ENCODE measurements at places on chromosomes 6 and 20.

DNA sequence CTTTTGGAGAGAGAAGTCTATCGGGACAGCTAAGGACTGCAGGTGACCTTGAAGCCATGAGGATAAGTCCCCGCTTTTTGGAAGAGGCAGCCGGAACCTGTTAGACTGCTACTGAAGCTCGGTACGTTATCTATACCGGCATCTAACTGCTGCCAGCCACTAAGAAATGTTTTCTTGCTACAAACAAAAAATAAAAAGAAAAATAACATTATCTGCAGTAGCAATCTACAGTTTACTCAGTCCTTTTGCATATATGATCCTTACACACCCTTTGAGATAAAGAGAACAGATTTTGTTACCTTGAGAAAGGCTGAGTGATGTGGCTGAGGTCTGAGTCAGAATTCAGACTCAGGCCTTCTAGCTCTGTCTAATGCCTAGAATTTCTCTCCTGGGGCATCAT, 314.6 kb downstream of the CDH26 start:
- no peak for DNase-seq

DNA sequence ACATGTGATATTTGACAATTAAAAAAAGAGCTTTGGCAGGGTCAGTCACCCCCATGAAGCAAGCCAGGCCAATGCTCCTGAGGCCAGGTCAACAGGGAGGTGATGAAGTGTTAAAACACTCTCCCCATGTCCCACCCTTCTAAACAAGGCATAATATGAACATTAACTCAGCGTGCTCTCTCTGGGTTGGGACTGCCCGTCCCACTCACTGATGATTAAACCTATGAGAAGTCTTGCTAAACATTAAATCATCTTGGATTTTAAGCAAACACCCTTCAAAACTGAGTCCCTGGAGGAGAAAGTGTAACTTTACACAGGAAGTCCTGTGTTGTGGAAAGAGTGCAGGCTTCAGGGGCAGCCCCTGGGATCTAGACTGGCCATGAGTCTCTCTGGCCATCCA, 558.5 kb downstream of the CD83 start:
- DNase-seq: no peak

- DNase-seq: no peak
These were observed 1.1 kb downstream of the PCSK2 start for GRCh38 chr20:17227669-17228623.

DNA sequence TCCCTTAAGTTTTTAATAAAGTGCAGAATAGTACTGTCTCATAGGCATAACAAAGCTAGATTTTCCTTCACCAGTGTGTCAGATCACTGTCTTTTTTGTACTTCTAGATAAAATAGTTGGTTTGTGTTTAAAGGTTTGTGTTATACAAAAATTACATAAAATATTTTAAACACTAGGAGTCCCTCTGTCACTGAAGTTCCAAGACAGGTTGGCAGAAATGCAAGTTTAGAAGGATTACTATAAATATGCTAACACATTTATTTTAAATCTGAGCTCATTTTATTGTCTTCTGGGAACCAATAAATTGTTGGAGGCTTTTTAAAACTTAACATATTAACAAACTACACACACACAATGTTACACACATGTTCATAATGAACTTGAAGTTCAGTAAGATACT, 30.8 kb upstream of the RUNX2 start:
- no peak for DNase-seq

GRCh38 chr6:36848658-36849441, 9.6 kb upstream of the CPNE5 start:
- peak; percentile 68 for DNase-seq

- DNase-seq: no peak
These were observed 41.1 kb upstream of the SAMD5 start for GRCh38 chr6:147467428-147467827.

DNA sequence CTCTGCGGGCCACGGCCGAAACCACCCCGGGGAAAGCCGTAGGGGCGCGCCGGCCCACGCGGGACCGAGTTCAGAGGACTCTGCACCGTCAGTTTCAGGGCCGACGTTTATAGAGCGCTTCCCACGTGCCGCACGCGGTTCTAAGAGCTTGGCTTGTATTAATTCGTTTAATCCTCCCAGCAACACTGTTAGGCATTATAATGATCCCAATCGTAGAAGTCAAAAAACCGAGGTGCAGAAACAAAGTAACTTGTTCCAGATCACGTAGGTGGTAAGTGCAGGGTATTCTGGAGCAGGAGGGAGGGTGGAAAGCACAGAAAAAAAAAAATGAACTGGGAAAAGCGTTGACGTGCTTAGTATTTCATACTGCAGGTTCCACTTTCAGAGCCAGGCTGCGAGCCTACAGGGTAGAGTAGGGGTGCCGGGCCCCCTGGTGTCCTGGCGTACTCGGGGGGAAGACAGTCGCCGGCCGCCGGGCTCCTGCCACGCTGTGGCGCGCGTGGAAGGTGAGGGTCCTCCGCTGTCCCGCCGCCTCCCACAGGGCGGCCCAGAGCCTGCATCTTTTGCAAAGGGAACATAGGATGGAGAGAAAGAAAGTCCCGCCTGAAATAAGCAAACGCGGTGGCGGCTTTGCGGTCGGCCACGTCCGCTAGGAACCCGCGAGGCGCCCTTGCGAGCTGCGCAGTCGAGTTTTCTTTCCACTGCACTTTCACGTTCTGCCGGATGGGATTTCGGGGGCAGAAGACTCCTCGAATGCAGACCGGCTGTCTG, 10.2 kb upstream of the FOXF2 start:
- DNase-seq: no peak

- DNase-seq: no peak
These were observed 173.4 kb downstream of the MOXD1 start for GRCh38 chr6:132227904-132228303.

DNA sequence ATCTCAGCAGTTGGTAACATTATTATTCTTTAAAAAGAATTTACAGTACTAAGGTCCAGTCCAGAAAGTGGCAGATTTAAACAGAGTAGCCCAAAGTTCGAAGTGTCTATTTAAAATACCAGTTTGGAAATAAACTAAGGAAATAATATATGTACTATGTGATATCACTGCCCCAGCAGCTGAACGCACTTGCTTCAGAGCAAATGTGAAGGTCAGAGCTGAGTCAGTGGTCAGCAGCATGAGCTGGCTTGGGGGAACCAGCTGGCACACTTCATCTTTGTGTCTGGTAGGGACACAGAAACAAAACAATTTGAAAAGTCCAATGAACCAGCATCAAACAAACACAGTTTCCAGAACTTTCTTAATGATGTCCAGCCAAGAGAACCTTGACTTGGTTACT, 15.4 kb downstream of the TMEM14B start:
- DNase-seq: no peak

Data from NCI-H187 (cell line).